Fibroblast of the aortic adventitia (primary cell): ENCODE measurements at places on chromosomes 16 and 17.

- no peak for DNase-seq
These were observed 7.4 kb downstream of the CIBAR2 start for GRCh38 chr16:85104821-85105391.

GRCh38 chr17:77409282-77410161, 268.8 kb downstream of the SEC14L1 start:
- DNase-seq: peak; percentile 77

DNA sequence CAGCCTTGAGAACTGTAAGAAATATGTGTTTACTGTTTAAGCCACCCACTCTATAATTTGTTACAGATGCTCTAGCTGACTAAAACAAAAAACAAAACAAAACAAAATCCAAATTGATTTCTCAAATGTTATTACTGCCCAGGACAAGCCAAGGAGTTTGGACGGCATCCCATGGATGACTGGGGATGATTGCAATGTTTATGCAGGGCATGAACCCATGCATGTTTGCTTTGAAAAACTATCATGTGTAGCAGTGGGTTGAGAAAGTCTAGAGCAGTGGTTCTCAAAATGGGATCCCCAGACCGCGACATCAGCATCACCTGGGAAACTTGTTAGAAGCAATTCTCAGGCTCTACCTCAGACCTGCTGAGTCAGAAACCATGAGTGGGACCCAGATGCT, 223.2 kb upstream of the PSMD7 start:
- DNase-seq: no peak

DNA sequence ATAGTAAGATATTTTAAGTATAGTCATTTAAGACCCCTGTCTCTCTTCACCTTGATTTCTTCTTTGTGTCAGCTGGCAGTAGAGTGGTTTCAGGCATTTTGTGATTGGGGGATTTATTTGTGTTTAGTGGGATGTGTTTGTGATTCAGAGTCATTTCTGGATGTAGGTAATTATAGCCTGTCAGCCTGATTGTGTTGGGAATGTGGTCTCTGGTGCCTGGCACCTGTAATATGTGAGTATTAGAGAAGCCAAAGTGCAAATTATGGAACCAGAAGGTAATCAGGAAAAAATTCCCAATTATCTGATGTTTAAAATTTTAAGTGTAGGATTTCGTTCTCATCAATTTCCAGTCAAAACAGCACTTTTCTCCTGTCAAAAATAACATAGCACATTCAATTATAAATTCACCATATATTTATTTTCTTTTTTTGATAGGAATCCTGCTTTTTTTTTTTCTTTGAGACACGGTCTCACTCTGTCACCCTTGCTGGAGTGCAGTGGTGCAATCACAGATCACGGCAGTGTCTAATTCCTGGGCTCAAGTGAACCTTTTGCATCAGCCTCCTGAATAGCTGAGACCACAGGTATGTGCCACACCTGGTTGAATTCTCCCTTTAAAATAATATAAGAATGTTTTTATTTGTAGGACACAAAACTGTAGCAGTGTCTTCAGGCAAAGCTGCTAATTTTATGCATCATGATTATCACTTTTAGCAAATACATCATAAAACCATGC, 42.7 kb downstream of the ATF7IP2 start:
- DNase-seq: no peak

GRCh38 chr16:51057102-51057793, 93.8 kb downstream of the SALL1 start:
- no peak for DNase-seq

GRCh38 chr17:77840513-77841165, 117.9 kb upstream of the TNRC6C start:
- no peak for DNase-seq

DNA sequence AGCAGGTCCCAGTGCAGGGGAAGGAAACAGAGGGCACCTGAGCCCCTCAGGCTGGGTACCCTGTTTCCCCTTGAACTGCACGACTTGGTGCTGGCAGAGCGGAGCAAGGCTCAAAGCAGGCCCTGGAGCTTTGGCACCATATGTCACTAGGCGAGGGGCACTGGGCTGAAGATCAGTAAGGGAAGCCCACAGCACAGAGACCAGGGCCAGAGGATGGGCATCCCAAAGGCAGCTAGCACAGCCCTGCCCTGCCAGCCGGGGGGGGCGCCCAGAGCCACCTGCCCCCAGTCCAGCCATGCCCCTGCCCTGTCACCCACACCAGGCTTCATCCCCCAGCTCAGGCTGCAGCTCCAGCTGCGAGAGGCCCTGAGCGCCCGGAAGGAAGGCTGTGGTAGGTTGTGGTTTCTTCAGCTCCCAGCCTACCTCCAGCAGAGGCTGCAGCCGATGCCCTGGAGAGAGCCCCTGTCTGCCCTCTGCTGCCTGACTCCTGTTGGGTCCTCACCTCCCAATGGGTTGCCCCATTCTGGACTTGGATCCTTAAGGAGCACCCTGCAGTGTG, 10.9 kb downstream of the NHERF1 start:
- DNase-seq: no peak

- no peak for DNase-seq
These were observed 31.2 kb upstream of the CAPN15 start for GRCh38 chr16:496097-496886.

DNA sequence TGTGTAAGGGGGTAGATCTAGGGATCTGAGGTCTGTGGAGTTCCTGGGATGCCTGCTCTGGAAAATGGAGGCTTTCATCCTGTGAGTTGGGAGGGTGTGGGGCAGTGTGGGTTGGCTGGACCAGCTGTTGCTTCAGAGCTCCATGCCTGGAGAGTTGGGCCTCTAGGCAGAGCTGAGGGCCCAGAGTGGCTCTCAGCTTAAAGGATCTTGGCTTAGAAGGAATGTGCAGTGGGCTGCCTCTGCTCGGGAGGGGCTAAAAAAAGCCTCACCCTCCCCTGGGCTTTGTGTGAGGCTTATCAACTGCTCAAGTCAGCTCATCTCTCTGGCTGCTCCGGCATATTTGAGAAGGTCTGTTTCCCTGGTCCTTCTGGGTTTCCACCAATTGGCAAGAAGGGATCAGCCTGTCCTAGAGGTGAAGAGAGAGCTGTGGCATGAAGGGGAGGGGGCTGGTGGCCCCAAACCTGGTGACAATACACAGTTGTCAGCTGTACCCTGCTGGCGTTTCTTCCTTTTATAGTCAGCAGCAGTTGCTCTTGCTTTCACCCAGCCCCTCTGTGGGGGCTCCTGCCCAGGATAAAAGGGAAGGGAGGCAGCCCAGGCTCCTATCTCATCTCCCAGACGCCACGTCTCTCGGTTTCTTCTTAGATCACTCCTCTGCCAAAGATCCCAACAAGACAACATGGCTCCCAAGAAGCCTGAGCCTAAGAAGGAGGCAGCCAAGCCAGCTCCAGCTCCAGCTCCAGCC, at the start of gene MYL4:
Gene MYL4, plus strand, starts transcription at position 605 of the 745 bp plus-strand sequence. Its CDS starts 75 bp downstream, at position 680.
- DNase-seq: no peak

GRCh38 chr16:58699151-58699550, 14.6 kb upstream of the SLC38A7 start:
- no peak for DNase-seq

DNA sequence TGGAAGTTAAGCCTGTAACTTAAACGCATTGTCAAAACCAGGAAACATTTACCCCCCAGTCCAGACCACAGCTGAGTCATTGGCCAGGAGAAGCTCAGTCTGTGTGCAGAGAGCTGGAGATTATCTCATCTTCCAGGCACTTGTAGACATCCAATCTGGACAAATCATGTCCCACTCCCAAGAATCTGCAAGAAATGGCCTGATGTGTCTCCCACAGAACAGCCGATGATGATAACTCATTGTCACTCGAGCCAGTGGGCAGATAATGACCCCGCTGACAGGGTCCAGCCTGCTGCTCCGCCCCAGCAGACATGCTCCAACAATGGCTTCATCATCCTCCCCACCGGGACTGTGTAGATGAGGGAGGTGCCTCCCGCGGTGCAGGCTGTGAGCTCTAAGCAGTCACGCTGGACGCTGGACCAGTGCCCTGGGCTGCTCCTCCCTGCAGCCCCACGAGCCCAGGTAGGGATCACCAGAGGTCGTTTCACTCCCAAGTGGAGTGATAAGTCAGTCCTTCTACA, 322.5 kb downstream of the C16orf95 start:
- peak; percentile 88 for DNase-seq

- no peak for DNase-seq
These were observed 741 bp upstream of the GRB2 start for GRCh38 chr17:75406222-75406615.

DNA sequence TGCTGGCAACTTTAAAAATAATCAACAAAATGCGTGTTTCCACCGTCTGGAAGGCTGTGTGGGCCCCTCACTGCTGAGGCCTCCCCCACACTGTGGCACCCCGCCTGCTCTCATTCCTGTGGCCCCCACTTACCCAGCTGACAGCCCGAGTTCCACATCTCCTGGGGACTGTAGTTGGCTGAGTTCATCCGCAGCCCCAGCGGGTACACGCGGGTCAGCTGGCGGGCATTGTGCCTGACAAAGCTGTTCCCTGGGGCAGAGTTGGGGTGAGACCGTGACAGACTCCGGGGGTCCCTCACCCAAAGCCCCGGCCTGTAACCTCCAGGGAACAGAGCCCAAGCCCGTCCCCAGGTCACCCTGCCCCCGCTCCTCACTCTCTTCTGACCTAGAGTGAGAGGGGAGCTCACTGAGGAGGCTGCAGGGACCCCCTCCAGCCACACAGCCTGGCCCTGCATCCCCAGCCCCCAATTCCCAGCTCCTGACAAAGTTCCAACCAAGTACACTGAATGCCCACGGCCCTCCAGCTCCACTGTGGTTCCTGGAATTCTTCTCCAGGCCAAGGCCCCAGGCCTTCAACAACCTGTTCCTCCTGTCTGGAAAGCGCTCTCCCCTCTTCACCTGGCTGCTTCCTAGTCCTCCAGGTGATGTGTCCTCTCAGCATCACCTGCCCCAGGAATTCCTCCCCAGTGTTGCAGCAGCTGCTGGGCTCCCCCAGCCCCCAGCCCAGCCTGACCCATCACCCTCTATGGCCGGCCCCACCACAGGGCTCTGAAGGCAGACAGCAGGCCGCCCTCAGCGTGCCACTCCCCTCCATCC, 18.0 kb downstream of the PLCD3 start:
- DNase-seq: no peak

GRCh38 chr16:29990883-29991570, 4.4 kb downstream of the HIRIP3 start:
- DNase-seq: no peak
